ENCODE measurements at places on chromosomes 6 and 20.

- DNase-seq, result no peak
Observed at GRCh38 chr6:40194447-40195170, 260.3 kb upstream of the MOCS1 start.

DNA sequence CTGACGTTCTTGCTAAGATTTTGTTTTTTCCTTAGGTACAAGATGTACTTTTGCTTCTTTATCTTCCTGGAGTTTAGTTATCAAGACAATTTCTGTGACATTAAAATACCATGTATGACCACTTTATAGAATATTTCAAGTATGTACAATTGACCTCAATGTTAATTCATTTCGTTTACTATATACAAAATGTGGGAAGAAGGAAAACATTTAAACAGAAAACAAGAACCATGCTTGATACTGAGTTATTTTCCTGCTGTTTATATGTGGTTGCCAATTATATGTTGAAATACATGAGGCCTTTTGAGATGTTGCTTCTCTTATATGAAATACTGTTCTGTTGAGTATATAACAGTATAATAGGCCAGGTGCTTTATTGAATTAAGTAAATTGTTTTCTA lies 184.3 kb downstream of the JARID2 start:
- no peak for DNase-seq

GRCh38 chr6:165717732-165718465 lies 54.9 kb upstream of the PDE10A start:
- DNase-seq, result no peak

- DNase-seq, result no peak
Observed at GRCh38 chr20:25206063-25206403, 10.5 kb downstream of the ENTPD6 start.

GRCh38 chr6:2718334-2719092 lies 32.2 kb downstream of the MYLK4 start:
- DNase-seq, result no peak

- no peak for DNase-seq
Observed at GRCh38 chr6:63442870-63443269, 123.1 kb upstream of the LGSN start.

GRCh38 chr6:12590901-12591300 lies 125.7 kb upstream of the PHACTR1 start:
- no peak for DNase-seq

DNA sequence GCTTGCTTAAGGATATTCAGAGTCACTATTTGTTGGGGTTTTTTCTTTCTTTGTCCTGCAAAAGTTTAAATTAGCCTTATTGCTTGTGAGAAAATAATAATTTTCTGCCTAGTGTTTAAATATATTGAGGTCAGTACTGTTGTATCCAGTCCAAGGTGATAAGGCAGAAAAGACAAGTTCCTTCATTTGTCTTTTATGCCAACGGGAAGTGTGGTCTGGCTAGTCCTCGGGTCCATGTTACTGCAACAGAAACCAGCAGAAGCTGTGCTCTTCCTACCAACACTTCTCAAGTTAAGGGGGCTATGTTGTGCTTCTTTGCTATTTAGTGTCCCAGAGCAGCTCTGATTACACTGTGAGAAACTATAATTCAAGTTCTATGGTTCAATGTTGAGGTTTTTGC lies 301.1 kb downstream of the TBC1D7 start:
- no peak for DNase-seq

DNA sequence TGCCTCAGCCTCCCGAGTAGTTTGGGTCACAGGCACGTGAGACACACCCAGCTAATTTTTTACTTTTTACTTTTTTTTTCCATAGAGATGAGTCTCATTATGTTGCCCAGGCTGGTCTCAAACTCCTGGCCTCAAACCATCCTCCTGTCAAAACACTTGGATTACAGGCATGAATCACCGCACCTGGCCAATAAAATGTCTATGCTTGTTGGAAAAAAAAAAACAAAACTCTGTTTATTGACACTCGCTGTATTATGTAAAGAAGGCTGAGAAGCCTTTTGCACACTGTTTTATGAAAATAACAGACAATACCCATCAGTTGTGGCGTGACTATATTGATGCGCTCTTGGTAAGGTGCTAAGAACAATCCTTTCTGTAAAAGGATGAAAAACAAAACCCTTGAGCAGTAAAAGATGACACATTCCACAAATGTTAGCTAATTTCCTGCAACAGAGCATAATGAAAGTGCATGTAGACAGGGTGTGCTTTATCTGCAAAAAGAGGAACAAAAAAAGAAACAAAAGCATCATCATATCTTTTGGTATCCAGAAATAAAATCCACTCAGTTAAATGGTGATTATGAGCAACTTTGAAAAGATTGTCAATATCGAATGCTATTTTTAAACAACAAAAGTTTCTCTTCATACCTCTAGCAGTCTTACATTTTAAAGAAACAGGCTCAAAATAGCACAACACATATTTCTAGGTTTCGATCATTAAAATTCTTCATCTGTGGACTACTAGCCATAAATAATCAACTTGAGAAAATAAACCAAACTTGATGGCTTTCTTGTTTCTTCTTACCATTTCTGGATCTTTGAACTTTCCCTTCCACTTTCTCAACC lies 108.3 kb upstream of the PHACTR1 start:
- DNase-seq, result no peak

DNA sequence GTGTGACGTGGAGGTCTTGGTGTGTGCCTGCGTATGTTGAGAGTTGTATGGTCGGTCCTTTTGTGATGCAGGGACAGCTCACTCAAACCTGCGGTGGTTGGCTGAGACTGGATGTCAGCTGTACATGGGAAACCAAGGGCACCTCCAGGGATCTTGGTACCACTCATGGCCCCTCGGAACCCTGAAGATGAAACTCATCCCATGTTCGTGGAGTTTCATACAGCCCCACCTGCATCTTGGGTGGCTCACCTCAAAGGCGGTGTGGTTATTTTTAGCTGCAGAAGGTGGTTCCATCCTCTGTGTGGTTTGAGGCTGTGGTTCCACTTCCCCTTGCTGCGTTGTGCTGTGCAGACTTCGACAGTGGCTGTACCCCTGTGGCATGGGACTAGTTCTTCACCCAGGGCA lies 52.6 kb upstream of the SLC22A1 start:
- DNase-seq, result no peak

GRCh38 chr20:34675561-34675960 lies 1.3 kb downstream of the PIGU start:
- DNase-seq, result no peak

DNA sequence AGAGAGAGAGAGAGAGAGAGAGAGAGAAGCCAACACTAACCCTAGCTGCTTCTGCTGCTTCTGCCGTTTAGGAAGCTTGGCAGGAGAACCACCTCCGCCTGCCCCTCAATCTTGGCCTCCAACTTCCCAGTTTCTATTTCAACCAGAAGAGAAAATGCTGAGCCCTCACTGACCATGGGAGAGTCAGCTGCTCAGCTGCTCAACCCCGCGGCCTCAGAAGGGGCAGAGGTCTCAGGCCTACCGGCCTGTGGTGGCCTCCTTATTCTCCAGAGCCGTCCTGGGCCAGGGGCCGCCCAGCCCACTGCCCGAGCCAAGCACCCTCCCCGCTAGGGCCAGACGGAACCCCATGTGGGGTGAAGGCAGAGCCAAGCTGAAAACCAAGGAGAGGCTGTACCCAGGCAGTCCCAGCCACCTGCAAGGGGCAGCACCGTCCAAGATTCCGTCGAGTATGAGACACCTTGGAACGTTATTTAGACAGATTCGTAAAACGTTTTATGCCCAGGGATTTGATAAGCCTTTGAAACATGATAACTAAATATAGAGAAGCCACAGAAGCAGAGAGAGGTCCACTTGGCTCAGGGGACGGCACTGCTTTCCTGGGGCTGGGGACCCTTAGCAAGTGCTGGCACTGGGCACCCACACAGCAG lies 116.6 kb downstream of the DLL1 start:
- no peak for DNase-seq

DNA sequence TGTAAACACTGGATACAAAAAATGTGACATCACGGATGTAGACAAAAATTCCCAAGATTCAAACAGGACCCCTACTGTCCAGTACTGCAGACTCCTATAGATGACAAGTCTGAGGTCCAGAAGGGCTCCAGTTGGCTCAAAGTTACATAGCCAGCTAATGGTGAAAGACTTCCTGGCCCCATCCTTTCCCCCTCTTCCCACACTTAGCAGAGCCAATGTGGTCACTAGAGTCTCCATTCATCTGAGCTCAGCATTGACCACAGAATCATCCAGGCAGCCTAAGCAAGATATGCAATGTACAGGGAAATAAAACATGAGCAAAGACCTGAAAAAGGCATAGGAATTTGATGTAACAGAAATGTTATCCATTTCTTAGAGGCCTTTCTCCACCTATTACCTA lies 180.5 kb downstream of the ADAT2 start:
- no peak for DNase-seq

DNA sequence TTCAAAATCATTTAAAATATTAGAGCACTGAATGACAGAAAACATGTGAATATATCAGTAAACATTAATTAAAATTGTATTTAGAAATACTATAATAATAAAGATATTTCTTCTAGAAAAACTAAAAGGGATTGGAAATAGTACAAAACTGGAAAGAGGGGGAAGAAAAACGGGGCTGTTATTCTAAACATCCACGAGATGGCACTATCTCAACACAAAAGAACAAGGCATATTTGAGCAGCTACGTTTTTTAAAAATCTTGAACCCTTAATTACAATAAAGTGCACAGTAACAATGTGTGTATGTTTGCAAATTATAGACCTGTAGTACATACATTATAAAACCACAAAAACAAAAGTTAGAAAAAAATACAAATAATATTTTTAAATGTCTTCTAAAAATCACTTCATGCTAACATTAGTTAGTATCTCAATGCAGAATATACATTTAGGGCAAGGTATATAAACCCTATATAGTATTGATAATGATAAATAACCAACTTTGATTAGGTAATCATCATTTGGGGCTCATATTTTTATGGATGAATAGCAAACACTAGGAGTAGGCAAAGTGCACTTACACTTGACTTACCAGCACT lies 42.5 kb upstream of the PNISR start:
- no peak for DNase-seq

DNA sequence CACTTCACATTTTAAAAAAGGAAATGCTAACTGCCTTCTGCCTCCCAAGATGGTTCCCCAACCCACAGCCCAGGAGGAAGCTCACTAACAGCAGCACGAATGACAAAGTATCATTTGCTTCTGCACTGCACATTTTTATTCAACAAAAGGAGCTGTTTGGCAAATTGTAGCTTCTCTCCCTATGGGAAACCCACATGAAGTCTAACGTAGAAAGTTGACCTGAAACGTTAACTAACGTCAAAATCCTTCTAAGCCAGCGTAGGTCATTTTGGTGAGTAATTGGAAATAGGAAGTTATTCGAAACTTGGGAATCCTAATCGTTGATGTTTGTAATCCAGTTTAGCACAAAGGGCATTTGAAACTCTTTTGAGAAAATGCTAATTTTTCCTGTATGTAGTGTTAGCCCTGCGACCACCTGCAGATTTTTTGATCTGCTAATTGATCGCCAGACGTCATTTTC lies 2.9 kb downstream of the SALL4 start:
- no peak for DNase-seq

- DNase-seq, result no peak
Observed at GRCh38 chr6:116287689-116288282, 8.1 kb upstream of the TSPYL1 start.

GRCh38 chr6:19041906-19042305 lies 654.8 kb downstream of the RNF144B start:
- DNase-seq, result no peak

Measured in stimulated activated CD4-positive, alpha-beta T cell treated with anti-CD3 and anti-CD28 coated beads, Interleukin-15, amount 100 ng/mL, for 1 hour (primary cell).